Spleen (tissue), 13 donors: ENCODE measurements at places on chromosomes 5 and 9.

- no peak for DNase-seq
These were observed 52.2 kb downstream of the GKAP1 start for GRCh38 chr9:83765376-83765775.

- DNase-seq: no peak
These were observed 136.3 kb downstream of the FOXD1 start for GRCh38 chr5:73312146-73312871.

GRCh38 chr5:157219491-157220271 is 39.0 kb downstream of the ITK start:
- no peak for DNase-seq

GRCh38 chr9:10108815-10109214 is 504.0 kb downstream of the PTPRD start:
- no peak for DNase-seq

GRCh38 chr5:142683881-142684505 is 1.9 kb downstream of the FGF1 start:
- no peak for DNase-seq

- no peak for DNase-seq
These were observed 87.5 kb downstream of the CHSY3 start for GRCh38 chr5:129991780-129992179.
